ENCODE measurements at places on chromosomes 3 and 15. TPM values are rescaled to one million over a fixed set of nuclear protein-coding genes. Genes with fewer than 3 reads are reported as not detected.

Gene FOXB1
- total RNA-seq, result not detected

Gene TM2D3
- 49.9 TPM for total RNA-seq

Gene AADACL2
- total RNA-seq, result not detected

Gene MYZAP
- total RNA-seq, result 0.88 TPM

Gene B2M
- total RNA-seq, result 3,396 TPM

Gene CISH
- 2.9 TPM for total RNA-seq

Gene LAMB2
- total RNA-seq, result not detected

Gene RAD51
- 4.1 TPM for total RNA-seq

Gene SAMD7
- not detected for total RNA-seq

DNA sequence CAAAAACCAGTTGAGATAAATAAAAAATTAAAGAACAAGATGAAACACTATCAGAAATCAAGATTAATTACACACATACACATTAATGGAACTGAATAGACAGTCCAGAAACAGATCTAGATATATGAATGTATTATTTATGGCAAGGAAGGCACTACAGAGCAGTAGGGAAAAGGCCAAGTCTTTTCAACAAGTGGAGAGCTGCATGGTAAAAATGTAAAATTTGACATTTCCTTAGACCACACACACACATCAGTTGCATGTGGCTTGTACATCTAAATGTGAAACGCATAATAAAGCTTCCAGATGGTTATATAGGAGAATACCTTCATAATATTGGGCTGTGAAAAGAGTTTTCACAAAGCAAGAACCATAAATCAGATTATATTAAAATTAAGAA, 57.8 kb upstream of the ASB14 start:
- no peak overlapping the region for H3K27ac ChIP-seq
- H3K4me3 ChIP-seq, result no peak overlapping the region
- no peak for DNase-seq
- H3K27me3 ChIP-seq, result peaks cover 3% of the 10 kb centered on the region
- H3K4me1 ChIP-seq, result peaks cover 17% of the 10 kb centered on the region

DNA sequence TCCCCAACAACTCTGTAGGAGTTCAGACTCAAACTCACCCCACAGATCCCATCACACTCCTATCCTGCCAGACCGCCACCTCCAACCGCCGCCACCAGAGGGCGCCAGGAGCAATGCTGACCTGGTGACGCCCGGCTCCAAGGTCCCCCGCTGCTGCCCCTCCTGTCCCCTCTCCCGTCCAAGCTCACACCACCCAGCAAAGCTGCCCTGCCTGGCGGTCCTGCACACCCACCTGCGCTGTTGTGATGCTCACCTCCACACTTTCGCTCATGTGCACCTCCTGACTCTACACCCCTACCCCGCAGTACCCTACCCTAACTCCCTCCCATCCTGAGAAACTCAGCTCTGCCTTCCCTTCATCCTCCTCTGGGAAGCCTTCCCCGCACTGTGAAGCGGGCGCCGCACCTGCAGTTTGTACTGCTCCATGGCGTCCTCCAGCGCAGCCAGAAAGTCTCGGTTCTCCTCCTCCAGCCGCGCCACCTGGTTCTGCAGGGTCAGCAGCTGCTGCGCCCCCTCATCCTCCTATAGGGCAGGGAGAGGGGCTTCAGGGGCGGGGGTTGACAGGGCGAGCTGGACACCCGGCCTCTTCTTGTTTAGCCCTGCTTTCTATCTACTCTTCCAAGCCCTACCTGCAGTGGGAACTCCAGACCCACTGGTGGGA, 7.9 kb downstream of the KIF7 start:
- no peaks in the 10 kb centered on the region for H3K36me3 ChIP-seq
- H3K4me3 ChIP-seq, result no peak overlapping the region
- H3K4me1 ChIP-seq, result no peaks in the 10 kb centered on the region
- H3K27me3 ChIP-seq, result peaks cover 3% of the 10 kb centered on the region
- H3K27ac ChIP-seq, result no peak overlapping the region
- peak; percentile 50 for DNase-seq

- H3K27me3 ChIP-seq, result no peaks in the 10 kb centered on the region
- H3K4me3 ChIP-seq, result no peak overlapping the region
- H3K4me1 ChIP-seq, result no peaks in the 10 kb centered on the region
- no peak for DNase-seq
- no peaks in the 10 kb centered on the region for H3K36me3 ChIP-seq
Observed at GRCh38 chr3:22353126-22353525, 602.1 kb upstream of the ZNF385D start.

DNA sequence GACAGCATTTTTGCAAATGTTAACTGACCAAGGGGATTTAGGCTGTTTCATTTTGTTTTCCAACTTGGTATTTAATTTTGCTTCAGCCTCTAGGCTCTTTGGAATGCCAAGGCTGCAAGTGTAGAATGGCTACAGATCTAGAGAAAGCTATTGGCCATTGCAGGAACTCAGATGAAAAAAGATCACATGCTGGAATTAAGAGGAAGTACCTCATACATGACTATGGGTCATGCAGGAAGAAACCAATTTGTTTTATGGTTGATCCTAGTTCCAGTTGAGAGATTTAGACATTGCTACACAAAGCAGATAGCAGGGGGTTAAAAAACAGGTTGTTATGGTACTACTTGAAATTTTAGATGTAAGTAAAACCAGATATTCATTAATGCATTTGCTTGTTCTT, 12.7 kb upstream of the CLDN16 start:
- no peaks in the 10 kb centered on the region for H3K27me3 ChIP-seq
- no peaks in the 10 kb centered on the region for H3K4me1 ChIP-seq
- no peak for DNase-seq
- no peak overlapping the region for H3K4me3 ChIP-seq

- peaks cover 64% of the 10 kb centered on the region for H3K27me3 ChIP-seq
- H3K4me1 ChIP-seq, result peaks cover 9% of the 10 kb centered on the region
- H3K36me3 ChIP-seq, result no peaks in the 10 kb centered on the region
- no peak overlapping the region for H3K4me3 ChIP-seq
Observed at GRCh38 chr3:27729748-27730611, 7.9 kb upstream of the EOMES start.

GRCh38 chr3:124639406-124640237, 90.6 kb upstream of the UMPS start:
- peaks cover 36% of the 10 kb centered on the region for H3K4me1 ChIP-seq
- H3K27ac ChIP-seq, result peak overlapping the region; percentile 50
- H3K4me3 ChIP-seq, result peak overlapping the region; percentile 70
- DNase-seq, result no peak

GRCh38 chr3:88117683-88118082, 32.1 kb upstream of the C3orf38 start:
- DNase-seq, result no peak
- peaks cover 9% of the 10 kb centered on the region for H3K4me1 ChIP-seq
- H3K27me3 ChIP-seq, result no peaks in the 10 kb centered on the region
- H3K36me3 ChIP-seq, result peaks cover 47% of the 10 kb centered on the region
- H3K4me3 ChIP-seq, result no peak overlapping the region
- no peak overlapping the region for H3K27ac ChIP-seq

- H3K27me3 ChIP-seq, result peaks cover 4% of the 10 kb centered on the region
- no peaks in the 10 kb centered on the region for H3K4me1 ChIP-seq
- H3K4me3 ChIP-seq, result no peak overlapping the region
- H3K36me3 ChIP-seq, result no peaks in the 10 kb centered on the region
- no peak for DNase-seq
Observed at GRCh38 chr3:60633644-60634043, 617.6 kb downstream of the FHIT start.

DNA sequence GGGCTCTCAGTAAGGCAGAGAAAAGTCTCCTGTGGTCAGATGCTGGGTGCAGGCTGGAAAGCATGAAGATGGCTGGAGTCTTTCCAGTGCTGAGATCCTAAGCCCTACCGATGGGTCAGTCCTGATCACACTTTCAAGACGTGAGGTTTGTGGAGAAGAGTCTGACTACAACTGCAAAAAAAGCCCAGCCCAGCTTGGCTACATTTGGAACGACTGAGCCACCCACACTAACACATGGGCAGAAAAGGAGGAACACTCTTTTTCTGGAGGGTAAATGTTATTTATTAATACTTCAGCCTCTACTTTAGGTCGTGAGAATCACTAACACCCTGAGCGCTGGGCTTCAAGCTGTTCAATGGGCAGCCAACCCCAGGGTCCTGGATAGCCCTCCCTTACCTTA, 22.0 kb upstream of the C3orf22 start:
- H3K4me1 ChIP-seq, result no peaks in the 10 kb centered on the region
- peaks cover 5% of the 10 kb centered on the region for H3K27me3 ChIP-seq
- no peaks in the 10 kb centered on the region for H3K36me3 ChIP-seq
- H3K4me3 ChIP-seq, result no peak overlapping the region
- no peak for DNase-seq
- no peak overlapping the region for H3K27ac ChIP-seq

- no peaks in the 10 kb centered on the region for H3K4me1 ChIP-seq
- no peaks in the 10 kb centered on the region for H3K36me3 ChIP-seq
- no peak for DNase-seq
- H3K4me3 ChIP-seq, result no peak overlapping the region
Observed at GRCh38 chr3:4898454-4899313, 80.6 kb upstream of the BHLHE40 start.

DNA sequence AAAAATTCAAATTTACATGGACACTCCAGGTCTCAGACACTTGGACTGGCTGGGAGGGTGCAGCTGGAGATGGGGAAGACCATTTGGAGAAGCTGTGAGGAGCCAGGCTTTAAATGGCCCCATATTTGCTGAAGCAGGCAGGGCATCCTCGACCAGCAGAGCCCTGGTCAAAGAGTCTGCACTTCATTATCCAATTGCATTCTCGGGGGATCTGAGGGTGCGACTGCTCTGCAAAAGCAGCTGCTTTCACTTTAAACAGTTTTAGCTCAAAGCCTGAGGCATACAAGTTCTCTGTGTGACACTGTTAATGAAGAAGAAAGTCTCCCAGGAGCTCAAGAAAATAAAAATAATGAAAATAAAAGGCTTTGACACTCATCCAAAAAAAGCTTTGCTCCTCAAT, 98.0 kb upstream of the SLC25A36 start:
- H3K4me3 ChIP-seq, result peak overlapping the region; percentile 57
- H3K36me3 ChIP-seq, result no peaks in the 10 kb centered on the region

GRCh38 chr3:73618461-73618860, 6.3 kb downstream of the PDZRN3 start:
- DNase-seq, result no peak
- H3K4me3 ChIP-seq, result no peak overlapping the region
- peaks cover 2% of the 10 kb centered on the region for H3K27me3 ChIP-seq
- H3K27ac ChIP-seq, result no peak overlapping the region
- H3K4me1 ChIP-seq, result no peaks in the 10 kb centered on the region

DNA sequence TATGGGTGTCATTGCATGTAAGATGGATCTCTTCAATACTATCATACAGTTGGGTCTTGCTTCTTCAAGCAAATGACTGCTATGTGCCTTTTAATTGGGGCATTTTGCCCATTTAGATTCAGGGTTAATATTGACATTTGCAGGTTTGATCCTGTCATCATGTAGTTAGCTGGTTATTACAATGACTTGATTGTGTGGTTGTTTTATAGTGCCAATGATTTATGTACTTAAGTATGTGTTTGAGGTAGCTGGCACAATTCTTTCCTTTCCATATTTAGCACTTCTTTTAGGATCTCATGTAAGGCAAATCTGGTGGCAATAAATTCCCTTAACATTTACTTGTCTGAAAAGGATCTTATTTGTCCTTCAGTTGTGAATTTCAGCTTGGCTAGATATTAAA, 267.5 kb downstream of the VGLL3 start:
- H3K27ac ChIP-seq, result no peak overlapping the region
- no peaks in the 10 kb centered on the region for H3K27me3 ChIP-seq
- H3K4me1 ChIP-seq, result no peaks in the 10 kb centered on the region
- no peak for DNase-seq
- H3K4me3 ChIP-seq, result no peak overlapping the region

DNA sequence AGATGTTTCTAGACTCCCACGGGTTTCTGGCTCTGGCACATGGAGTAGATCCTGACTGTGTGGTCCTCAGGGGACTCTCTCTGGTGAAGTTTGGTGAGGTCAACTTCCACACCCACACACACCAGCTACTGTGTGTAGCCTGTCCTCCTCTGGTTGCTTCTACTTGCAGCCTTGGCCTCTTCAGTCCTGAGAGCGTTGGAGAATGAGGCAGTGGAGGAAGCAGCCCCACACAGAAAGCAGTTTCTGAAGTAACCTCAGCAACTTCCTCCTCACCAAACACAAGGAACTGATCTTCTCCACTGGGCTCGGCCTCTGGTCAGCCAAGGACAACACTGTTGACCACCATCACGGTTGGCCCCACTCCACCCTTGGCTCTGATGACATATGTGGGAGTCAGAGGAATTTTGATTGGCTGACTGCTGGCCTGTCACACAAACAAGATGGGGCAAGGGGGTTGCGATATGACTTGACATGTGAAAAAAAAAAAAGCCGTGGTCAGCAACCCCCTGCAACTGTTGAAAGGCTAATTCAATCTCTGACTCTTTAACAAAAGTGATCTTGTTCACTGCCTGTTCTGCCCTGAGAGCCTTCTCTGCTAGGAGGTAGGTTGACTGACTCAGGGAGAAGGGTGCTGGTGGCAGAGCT, 19.6 kb downstream of the CD86 start:
- H3K27ac ChIP-seq, result peak overlapping the region; percentile 89
- peaks cover 74% of the 10 kb centered on the region for H3K4me1 ChIP-seq
- peak; percentile 32 for DNase-seq
- H3K27me3 ChIP-seq, result no peaks in the 10 kb centered on the region
- H3K36me3 ChIP-seq, result no peaks in the 10 kb centered on the region

- no peak overlapping the region for H3K27ac ChIP-seq
- peak overlapping the region; percentile 77 for H3K4me3 ChIP-seq
- no peak for DNase-seq
- H3K4me1 ChIP-seq, result peaks cover 55% of the 10 kb centered on the region
- H3K36me3 ChIP-seq, result no peaks in the 10 kb centered on the region
Observed at GRCh38 chr15:40929660-40930429, 705 bp downstream of the DLL4 start.

- no peak overlapping the region for H3K4me3 ChIP-seq
- H3K4me1 ChIP-seq, result peaks cover 39% of the 10 kb centered on the region
- no peak overlapping the region for H3K27ac ChIP-seq
- peaks cover 35% of the 10 kb centered on the region for H3K36me3 ChIP-seq
- H3K27me3 ChIP-seq, result no peaks in the 10 kb centered on the region
Observed at GRCh38 chr15:38538328-38539007, 26.1 kb downstream of the RASGRP1 start.

- no peak overlapping the region for H3K4me3 ChIP-seq
- H3K36me3 ChIP-seq, result no peaks in the 10 kb centered on the region
- no peak for DNase-seq
Observed at GRCh38 chr15:39851500-39852092, 68.5 kb downstream of the GPR176 start.

DNA sequence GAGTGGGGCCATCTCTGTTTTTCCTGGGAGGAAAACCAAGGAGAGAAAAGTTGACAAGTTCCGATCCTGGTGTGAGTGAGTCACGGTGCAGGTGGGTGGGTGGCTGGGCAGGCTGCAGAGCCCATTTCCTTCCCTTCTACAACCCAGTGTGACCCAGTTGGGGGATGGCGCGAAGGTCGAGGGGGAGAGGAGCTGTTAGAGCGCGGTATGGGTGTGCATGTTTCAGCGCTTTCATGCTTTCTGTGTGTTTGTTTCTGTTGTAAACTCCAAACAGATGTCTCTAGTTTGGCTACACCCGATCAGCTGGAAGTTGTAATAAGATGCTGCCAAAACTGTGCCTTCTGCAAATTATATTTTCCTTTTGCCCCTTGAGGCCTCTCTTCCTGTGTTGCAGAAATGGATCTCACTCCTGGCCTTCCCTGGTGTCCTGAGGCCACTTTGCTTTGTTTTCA, 3.8 kb downstream of the FAM43A start:
- DNase-seq, result no peak
- peak overlapping the region; percentile 91 for H3K4me3 ChIP-seq
- H3K27me3 ChIP-seq, result no peaks in the 10 kb centered on the region
- H3K27ac ChIP-seq, result peak overlapping the region; percentile 92

GRCh38 chr15:64779024-64779423, 3.6 kb upstream of the RBPMS2 start:
- peaks cover 13% of the 10 kb centered on the region for H3K4me1 ChIP-seq
- no peak overlapping the region for H3K4me3 ChIP-seq
- no peak overlapping the region for H3K27ac ChIP-seq
- DNase-seq, result no peak

- no peak overlapping the region for H3K27ac ChIP-seq
- no peaks in the 10 kb centered on the region for H3K36me3 ChIP-seq
- DNase-seq, result no peak
Observed at GRCh38 chr3:16053794-16054193, 120.7 kb upstream of the GALNT15 start.
